ENCODE measurements at places on chromosomes 6 and 20. TPM values are rescaled to one million over a fixed set of nuclear protein-coding genes. Genes with fewer than 3 reads are reported as not detected.
A peak's percentile ranks its signal among the peaks of the same experiment; 100 is the strongest.

Gene GPX5
- not detected for total RNA-seq

DNA sequence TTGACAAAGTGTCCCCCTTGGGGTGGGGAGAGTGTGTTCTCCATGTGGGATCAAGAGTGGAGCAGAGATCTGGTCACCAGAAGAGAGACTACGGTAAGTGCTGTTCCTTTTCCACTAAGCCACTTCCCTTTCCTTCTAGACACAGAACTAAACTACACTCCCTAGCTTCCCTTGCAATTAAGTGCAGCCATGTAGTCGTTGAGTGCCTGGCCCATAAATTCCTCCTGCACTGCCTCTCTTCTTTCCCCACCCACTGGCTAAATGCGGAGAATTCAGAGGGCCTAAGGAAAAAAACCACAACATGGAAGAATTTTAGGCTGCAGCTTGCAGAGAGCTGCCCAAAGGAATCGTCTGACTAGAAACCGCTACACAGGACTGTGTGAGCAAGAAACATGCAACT is 1.5 kb downstream of the WDR27 start:
- DNase-seq = no peak

Gene FAM209B
- 1.7 TPM for total RNA-seq

Gene POU5F1
- total RNA-seq = not detected

Gene DACT2
- not detected for total RNA-seq

GRCh38 chr6:134750669-134751068 is 199.2 kb downstream of the ALDH8A1 start:
- no peak for DNase-seq

- DNase-seq = no peak
Observed at GRCh38 chr20:56986931-56987720, 279.3 kb downstream of the BMP7 start.

Gene RNF182
- total RNA-seq = not detected

Gene PAK5
- not detected for total RNA-seq

- no peak for DNase-seq
Observed at GRCh38 chr6:104940893-104941728, 15.8 kb upstream of the LIN28B start.

- no peak for DNase-seq
Observed at GRCh38 chr20:31578448-31579138, 26.5 kb upstream of the ID1 start.

- no peak for DNase-seq
Observed at GRCh38 chr6:3303795-3304411, 45.2 kb downstream of the PSMG4 start.

DNA sequence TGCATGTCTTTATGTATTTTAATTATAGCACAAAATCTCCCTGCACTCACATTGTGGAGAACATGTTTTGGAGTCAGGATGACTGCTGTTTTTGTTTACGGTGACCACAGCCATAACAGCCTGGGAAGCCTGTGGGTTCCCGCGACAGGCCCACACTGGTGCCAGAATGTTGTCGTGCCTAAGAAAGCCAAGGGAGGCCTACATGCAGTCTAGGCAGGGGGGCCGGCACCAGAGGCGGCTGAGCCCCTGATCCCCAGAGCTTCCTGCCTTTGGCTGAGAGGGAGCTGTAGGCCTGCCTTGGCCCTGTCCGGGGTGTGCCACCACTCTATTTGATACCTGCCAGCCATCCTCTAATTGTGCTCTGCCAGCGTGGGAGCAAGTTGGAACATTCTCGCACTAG is 46.7 kb downstream of the TBC1D7 start:
- DNase-seq = no peak

- DNase-seq = no peak
Observed at GRCh38 chr6:111267764-111268333, 180.5 kb downstream of the SLC16A10 start.

DNA sequence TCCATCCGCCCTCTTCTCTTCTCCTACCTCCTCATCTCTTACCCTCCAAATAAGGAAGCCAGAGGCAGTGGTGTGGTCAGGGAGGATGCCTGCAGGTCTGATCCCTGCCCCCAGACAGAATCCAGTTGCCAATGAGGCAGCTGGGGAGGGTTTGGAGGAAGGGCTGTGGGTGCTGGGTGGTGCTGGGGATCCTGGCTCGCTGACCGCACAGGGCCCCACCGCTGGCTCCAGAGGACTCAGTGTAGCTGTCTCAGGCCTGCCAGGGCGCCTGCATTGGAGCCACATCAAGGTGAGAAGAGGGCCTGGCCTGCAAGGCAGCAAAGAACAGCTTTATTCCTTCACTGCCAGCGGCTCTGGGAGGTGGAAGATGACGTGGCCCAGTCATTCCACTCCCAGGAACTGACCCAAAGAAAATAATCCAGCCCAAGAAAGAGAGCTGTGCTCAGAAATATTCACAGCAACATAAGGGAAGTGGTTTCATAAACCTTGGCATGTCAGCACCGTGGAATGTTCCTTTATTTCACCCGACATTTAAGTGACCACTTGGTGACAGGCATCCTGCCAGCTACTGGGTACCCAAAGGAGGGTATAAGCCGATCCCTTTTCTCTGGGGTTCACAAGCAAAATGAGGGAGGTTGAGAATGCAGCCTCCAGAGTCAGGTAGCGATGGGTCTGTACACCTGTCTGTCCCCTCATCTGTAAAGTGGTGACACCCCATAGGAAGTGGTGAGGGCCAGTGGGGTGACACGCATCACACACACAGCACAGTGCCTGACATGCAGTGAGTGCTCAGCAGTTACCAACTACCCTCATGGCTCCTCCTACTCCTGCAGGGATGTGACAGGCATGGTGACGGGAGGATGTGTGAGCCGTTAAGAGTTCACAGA is 125.1 kb downstream of the SNX5 start:
- DNase-seq = peak; percentile 65

- DNase-seq = no peak
Observed at GRCh38 chr20:16283978-16284377, 289.3 kb downstream of the KIF16B start.

Gene FAM229B
- total RNA-seq = 2.7 TPM

DNA sequence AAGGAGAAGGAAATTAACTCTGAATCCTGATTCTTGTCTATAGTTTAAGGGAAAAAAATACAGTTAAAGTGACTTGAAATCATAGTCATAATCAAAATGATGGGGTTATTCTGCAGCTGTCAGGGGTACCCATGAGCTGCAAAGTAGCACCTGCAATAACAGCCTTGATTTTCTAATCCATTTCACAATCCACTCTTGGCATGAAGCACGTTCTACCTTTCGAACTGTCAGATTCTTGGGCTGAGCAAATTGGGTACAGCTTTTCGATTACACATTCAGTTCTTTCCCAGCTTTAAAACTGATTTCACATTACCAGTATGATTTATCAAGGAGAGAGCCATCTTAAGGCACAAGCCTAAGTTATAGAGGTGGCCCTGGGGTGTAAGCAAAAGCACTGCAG is 118.5 kb upstream of the DTNBP1 start:
- no peak for DNase-seq

GRCh38 chr20:44422083-44422482 is 53.6 kb upstream of the TTPAL start:
- no peak for DNase-seq

Gene CCR6
- not detected for total RNA-seq

Gene GSTA2
- not detected for total RNA-seq

GRCh38 chr20:57013741-57014140 is 252.7 kb downstream of the BMP7 start:
- DNase-seq = no peak
